ENCODE measurements at places on chromosomes 4 and X.

DNA sequence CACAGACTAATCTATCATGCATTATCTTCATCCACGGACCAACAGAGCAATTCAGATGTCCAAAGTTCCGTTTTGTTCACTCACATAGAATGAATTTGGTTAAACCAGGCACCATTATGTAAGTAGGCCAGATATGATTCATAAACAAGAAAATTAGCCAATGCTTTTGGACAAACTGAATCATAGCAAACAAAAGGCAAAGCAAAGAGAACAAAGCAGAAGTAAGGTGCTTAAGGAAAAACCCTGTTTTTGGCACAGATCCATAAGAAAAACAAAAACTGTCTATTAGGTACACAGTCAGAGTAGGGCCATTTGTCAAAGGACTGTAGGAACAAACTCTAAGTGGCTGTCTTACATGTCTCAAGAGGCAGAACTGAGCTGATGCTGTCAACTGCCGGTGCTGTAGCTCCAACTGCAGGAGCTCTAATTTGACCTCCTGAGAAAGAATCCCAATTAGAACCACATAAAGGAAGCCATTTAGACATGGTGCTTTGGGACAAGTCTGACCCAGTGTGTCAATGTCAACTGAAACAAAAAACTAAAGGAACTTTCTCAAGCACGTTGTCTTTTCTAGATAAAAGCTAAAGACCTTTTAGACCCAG lies 146.7 kb downstream of the COL25A1 start:
- no peak for DNase-seq

DNA sequence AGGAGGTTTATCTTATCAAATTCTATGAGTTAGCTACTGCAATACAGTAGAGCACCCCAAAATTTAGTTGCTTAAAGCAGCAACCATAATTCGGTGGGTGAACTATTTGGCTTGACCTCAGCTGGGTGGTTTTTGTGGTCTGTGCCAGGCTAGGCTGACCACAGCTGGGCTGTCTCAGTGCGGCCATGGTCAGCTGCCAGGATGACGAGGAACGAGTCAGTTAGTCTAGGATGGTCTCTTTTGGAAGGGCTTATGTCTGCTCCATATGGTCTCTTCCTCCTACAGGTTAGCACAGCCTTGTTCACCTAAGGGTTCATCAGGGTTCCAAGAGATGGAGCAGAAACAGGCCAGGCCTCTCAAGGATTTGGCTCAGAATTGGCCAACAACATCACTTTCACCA lies 210.4 kb downstream of the PALLD start:
- DNase-seq: no peak

DNA sequence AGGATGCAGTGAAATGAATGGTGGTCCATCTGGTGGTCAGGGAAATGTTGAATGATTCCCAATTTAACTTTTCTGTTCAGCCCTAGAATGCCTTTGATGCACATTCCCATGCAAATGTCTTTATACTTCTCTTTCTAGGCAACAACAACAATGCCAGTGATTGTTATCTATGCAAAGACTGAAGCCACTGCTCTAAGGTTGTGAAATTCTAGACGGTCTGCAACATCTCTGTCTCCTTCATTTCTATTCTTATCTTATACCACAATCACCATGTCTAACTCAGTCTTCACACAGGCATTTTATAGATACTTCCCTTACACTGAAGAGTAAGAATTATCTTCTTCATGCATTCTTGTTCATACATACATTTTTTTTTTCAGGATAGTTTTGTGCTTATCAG lies 84.5 kb downstream of the HPGD start:
- no peak for DNase-seq

GRCh38 chrX:125678258-125678657 lies 358.6 kb downstream of the TEX13C start:
- DNase-seq: no peak

GRCh38 chr4:178752954-178753525 lies 1310.8 kb upstream of the AGA start:
- DNase-seq: no peak

Data from substantia nigra (tissue), 51 donors.